ENCODE measurements at places on chromosomes 13 and 19. TPM values are rescaled to one million over a fixed set of nuclear protein-coding genes. Genes with fewer than 3 reads are reported as not detected.

- DNase-seq, result no peak
- no peaks in the 10 kb centered on the region for H3K27me3 ChIP-seq
- no peaks in the 10 kb centered on the region for H3K36me3 ChIP-seq
- H3K27ac ChIP-seq, result peak overlapping the region; percentile 88
Observed at GRCh38 chr19:18418483-18419194, 559 bp upstream of the SSBP4 start.

DNA sequence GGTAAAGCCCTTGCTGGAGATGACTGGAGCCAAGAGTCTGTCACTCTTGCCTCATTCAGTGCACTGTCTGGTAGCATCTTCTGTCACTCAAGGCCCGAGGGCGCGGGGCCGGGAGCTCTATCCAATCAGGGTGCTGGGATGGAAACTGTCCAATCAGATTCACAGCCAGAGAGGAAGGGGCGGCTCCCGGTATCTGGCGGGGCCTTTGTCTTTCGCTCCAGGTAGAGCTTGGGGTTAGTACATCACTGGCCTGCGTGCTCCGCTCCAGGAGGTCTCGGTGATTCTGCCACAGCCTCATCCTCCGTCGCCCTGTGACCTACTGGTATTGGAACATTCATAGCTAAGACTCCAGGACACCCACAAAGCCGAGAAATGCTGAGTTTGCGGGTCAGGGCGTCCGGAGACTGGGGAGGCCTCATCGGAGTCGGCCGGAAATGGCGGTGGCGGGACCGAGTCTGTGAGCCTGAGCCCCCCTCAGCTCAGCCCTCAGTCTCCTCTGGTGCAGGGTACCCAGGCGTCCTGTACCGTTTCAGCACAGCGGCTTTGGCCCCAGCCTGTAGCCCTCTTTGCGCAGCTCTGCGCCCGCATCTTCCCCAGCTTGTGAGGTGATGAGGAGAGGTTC is 20.6 kb upstream of the ZNF430 start:
- no peaks in the 10 kb centered on the region for H3K36me3 ChIP-seq
- H3K4me3 ChIP-seq, result peak overlapping the region; percentile 59
- DNase-seq, result peak; percentile 94
- H3K4me1 ChIP-seq, result no peaks in the 10 kb centered on the region

- no peak for DNase-seq
- no peak overlapping the region for H3K4me3 ChIP-seq
- H3K27ac ChIP-seq, result no peak overlapping the region
- no peaks in the 10 kb centered on the region for H3K27me3 ChIP-seq
- H3K36me3 ChIP-seq, result no peaks in the 10 kb centered on the region
Observed at GRCh38 chr13:24203273-24203672, 42.8 kb downstream of the SPATA13 start.

DNA sequence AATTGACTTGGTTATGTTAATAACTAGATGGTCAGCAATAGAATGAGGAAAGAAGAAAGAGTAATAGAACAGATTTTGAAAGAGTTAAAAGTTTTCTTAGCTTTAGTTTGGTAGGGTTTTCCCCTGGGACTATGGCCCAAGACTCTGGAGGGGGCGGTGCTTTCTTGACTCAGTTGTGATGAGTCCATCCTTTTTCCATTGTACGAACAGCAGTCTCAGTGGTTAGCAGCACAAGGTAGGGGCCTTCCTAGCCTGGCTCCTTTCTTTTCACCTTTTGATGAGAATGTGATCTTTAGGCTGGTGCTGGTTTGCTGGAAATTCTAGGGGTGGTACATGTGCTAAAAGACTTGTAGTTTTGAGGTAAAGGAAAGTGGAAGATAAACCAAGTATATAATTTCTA is 38.8 kb downstream of the ZNF506 start:
- no peak overlapping the region for H3K4me3 ChIP-seq
- H3K27me3 ChIP-seq, result no peaks in the 10 kb centered on the region
- peaks cover 20% of the 10 kb centered on the region for H3K36me3 ChIP-seq
- peaks cover 6% of the 10 kb centered on the region for H3K4me1 ChIP-seq
- H3K27ac ChIP-seq, result no peak overlapping the region

DNA sequence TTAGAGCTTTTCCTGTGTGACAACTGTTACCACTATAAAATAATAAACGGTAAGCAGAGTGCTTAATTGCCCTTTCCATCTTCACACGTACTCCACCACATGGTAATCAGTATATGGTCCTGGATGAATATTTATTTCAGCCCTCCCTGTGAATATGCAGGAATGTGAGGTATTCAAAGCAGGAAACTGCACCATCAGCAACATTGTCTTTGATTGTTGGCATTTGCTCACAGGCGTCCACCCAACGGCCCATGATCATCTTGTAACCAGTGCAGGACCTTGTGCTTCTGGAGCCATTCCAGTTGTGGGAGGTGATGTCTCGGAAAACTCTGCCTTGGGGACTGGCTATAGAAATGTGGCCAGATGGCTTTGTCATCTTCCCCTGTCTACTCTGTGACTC is 132.6 kb downstream of the COG6 start:
- no peaks in the 10 kb centered on the region for H3K36me3 ChIP-seq
- H3K4me1 ChIP-seq, result peaks cover 14% of the 10 kb centered on the region
- DNase-seq, result no peak
- no peak overlapping the region for H3K27ac ChIP-seq
- no peaks in the 10 kb centered on the region for H3K27me3 ChIP-seq
- no peak overlapping the region for H3K4me3 ChIP-seq

- peaks cover 61% of the 10 kb centered on the region for H3K4me1 ChIP-seq
- H3K36me3 ChIP-seq, result no peaks in the 10 kb centered on the region
- DNase-seq, result peak; percentile 99
- H3K27ac ChIP-seq, result peak overlapping the region; percentile 92
- H3K27me3 ChIP-seq, result no peaks in the 10 kb centered on the region
Observed at GRCh38 chr19:13162724-13163608, 12.8 kb downstream of the IER2 start.

DNA sequence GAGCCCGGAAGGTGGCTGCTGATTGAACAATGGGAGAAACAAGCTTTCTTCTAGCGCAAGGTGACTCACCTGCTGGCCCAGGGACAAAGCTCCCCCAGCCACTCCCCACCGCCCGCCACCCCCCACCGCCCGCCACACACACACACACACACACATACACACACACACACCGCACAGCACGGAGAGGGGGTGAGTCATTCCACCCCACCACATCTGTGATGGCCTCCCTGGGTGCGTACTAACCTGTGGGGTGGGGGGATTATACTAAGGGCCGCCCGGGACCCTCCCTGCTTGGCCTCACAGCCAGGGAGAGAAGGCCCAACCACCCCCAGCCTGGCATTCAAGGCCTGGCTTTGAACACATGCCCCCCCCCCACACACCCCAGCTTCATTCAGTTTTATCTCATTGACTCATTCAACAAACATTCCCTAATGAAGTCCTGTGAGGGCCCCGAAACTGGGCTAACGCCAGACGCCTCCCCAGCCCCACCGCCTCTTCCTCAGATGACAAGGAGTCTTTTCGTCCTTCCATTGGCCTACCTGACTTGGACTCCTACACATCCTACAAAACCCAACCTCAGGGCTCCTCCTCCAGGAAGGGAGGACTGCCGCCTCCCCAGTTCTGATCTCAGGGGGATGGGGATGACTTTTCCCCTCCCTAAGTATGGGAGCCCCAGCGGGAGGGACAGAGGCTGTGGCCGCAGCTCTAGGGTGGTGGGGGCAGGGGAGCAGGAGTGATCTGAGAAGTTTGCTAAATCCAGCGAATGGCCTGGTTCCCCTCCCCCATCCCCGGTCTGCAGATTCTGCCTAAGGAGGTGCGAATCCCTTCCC is 5.8 kb upstream of the ONECUT3 start:
- no peak overlapping the region for H3K27ac ChIP-seq
- H3K36me3 ChIP-seq, result no peaks in the 10 kb centered on the region
- H3K27me3 ChIP-seq, result peaks cover 100% of the 10 kb centered on the region
- no peak overlapping the region for H3K4me3 ChIP-seq

ABHD17A gene
- total RNA-seq, result 125 TPM

GRCh38 chr13:41122838-41123237 is 9.8 kb downstream of the KBTBD6 start:
- H3K4me1 ChIP-seq, result no peaks in the 10 kb centered on the region
- DNase-seq, result no peak
- H3K4me3 ChIP-seq, result no peak overlapping the region
- H3K36me3 ChIP-seq, result no peaks in the 10 kb centered on the region
- no peaks in the 10 kb centered on the region for H3K27me3 ChIP-seq
- H3K27ac ChIP-seq, result no peak overlapping the region

DNA sequence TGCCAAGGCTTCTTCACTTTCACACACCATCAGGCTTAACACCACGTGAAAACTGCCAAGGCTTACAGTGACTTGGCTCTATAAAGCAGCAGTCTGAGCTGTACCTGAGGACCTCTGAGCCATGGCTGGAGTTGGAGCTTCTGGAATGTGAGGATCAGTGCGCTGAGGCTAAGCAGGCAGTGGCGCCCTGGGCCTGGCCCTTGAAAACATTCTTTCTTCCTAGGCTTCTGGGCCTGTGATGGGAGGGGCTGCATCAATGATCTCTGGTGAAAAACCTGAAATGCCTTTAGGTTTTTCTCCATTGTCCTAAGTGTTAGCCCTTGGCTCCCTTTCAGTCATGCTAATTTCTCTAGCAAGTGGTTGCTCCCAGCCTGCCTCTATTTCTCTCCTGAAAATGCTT is 192.5 kb upstream of the PCDH20 start:
- no peaks in the 10 kb centered on the region for H3K36me3 ChIP-seq
- H3K27ac ChIP-seq, result no peak overlapping the region
- H3K4me1 ChIP-seq, result no peaks in the 10 kb centered on the region
- no peak for DNase-seq

DNA sequence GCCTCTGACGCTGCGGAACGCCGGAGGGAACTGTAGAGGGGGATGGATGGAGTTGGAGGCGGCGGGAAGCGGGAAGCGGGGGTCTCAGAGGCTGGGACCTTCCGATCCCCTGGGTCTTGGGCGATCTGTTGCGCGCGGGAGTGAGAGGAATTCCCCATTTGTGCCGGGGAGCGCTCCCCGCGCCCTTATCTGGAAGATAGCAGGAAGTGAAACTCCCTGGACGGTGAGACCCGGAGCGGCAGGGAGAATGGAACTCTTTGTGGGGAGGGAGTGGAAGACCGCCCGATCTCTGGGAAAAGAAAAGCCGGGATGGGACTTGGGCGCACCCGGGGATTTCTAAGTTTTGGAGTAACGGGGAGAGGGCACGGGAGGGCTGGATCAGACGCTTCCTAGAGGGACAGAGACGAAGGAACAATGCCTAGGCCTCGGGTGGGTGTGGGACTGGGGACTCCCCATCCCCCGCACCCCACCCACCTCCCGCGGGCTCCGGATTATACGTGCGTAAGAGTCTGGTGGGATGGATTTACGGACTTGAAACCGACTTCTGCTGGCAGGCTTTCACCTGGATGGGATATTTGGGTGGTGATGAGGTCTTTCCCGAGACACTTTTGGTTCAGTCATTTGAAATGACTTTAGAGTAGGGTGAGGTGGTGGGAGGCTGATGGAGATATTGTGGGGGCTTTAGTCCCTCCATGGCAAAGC is 495 bp downstream of the LSR start:
- H3K4me1 ChIP-seq, result peaks cover 23% of the 10 kb centered on the region
- DNase-seq, result peak; percentile 72
- peak overlapping the region; percentile 52 for H3K4me3 ChIP-seq
- peaks cover 19% of the 10 kb centered on the region for H3K27me3 ChIP-seq
- H3K36me3 ChIP-seq, result no peaks in the 10 kb centered on the region

- H3K4me1 ChIP-seq, result no peaks in the 10 kb centered on the region
- H3K27me3 ChIP-seq, result no peaks in the 10 kb centered on the region
- H3K4me3 ChIP-seq, result no peak overlapping the region
- no peak for DNase-seq
- H3K27ac ChIP-seq, result no peak overlapping the region
Observed at GRCh38 chr13:90591927-90592268, 755.6 kb upstream of the MIR17HG start.

GRCh38 chr19:46351241-46352041 is 4.6 kb downstream of the PPP5C start:
- DNase-seq, result no peak
- peak overlapping the region; percentile 23 for H3K4me3 ChIP-seq
- no peaks in the 10 kb centered on the region for H3K27me3 ChIP-seq
- H3K4me1 ChIP-seq, result peaks cover 52% of the 10 kb centered on the region
- H3K27ac ChIP-seq, result peak overlapping the region; percentile 69

DNA sequence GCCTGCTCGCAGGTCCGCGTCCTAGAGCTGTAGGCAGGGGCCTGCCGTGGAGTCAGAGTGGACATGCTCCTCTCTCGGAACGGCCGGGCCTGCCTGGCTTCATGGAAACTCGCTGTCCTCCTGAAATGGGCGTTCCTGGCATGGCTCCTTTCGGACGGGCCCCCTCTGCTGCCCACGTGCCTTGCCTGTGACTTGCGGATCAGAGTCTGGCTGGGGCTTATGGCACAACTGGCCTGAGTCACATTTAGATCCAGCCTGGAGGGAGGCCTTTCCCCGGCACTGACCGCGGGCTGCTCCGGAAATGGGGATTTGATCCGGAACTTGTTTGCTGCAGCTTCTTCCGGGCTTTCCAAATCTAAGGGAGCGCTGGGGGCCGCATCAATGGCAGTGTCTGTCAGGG is 28.1 kb downstream of the THSD1 start:
- peaks cover 32% of the 10 kb centered on the region for H3K36me3 ChIP-seq
- H3K27me3 ChIP-seq, result no peaks in the 10 kb centered on the region
- H3K27ac ChIP-seq, result no peak overlapping the region
- no peak for DNase-seq
- H3K4me1 ChIP-seq, result no peaks in the 10 kb centered on the region

DNA sequence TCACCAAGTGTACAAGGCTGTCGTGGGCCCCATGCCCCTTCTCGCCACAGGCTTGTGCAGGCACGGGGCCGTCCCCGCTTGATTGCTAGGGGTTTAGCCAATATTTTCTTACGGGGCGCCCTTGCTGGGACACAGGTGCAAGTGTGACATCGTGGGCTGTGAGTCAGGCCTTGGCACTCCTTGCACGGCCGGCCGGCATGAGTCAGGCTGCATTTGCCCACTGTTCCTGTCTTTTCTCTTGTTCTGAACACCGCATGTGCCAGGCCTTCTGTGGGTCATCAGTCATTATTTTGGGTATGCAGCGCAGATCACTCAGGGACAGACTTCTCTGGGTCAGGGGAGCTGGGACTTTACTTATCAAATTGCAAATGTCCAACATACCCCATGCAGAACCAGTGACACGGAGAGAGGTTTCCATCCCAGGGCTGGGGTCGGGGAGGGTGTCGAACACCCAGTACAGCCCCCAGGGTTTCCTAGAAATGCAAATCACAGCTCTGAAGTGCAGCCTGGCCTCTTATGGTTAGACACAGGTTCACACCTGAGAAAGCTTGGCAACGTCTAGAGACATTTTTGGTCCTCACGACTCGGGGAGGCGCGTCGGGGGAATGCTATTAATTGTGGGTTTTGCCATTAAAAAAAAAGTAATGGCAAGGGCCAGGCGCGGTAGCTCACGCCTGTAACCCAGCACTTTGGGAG is 22.5 kb upstream of the KLF2 start:
- no peaks in the 10 kb centered on the region for H3K27me3 ChIP-seq
- H3K4me1 ChIP-seq, result no peaks in the 10 kb centered on the region
- no peak overlapping the region for H3K4me3 ChIP-seq
- no peaks in the 10 kb centered on the region for H3K36me3 ChIP-seq

ZNF66 gene
- 2.6 TPM for total RNA-seq
